Gastrocnemius medialis (tissue), 4 donors: ENCODE measurements at places on chromosomes 7 and 10. TPM values are rescaled to one million over a fixed set of nuclear protein-coding genes. Genes with fewer than 3 reads are reported as not detected.

- DNase-seq: no peak
These were observed 3.2 kb upstream of the UBE2D1 start for GRCh38 chr10:58331646-58332045.

GRCh38 chr10:10786109-10787090 is 231.3 kb upstream of the CELF2 start:
- no peak for DNase-seq

DNA sequence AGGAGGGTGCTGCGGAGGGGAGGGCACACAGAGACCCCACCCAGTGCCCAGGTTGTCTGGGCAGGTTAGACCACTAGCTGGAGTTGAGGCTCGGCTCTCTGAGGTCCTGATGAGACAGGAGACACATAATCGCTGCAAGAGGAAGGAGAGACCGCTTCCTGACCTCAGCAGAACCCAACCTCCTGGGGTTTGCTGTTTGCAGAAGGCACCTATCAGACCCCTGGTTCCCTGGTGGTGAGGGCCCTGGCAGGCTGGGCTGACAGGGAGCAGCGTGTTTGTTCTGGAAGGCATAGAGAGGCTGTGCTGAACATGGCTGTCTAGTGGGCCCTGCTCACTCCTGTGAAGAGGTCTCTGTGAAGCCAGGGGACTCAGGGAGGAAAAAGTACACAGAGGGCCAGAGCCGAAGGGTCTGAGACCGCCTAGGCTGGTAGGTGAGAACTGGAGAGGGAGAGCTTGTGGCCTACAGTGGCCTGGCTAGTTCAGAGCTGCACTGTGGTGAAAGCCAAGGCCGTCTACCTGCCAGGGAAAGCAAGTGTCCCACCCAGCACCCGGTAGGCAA is 39.4 kb upstream of the NPFFR1 start:
- DNase-seq: no peak

DNA sequence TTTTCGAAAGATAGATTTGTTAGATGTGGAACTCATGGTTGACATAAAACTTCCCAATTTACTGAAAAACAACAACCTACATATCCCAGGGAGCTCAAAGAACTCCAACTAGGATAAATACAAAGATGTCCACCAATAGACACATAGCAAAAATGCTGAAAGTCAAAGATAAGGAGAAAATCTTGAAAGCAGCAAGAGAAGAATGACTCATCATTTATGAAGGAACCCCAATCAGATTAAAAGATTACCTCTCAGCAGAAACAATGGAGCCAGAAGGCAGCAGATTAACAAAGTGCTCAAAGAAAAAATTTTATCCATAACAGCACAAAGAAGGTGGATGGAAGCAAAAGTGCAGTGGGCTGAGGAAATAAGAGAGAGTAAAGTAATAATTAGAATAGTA is 908.6 kb downstream of the SORCS3 start:
- no peak for DNase-seq

- DNase-seq: no peak
These were observed 195.4 kb downstream of the EBF3 start for GRCh38 chr10:129768437-129769355.

The CDC14C gene
- total RNA-seq: not detected

The SHTN1 gene
- total RNA-seq: 0.90 TPM

GRCh38 chr7:87416682-87417587 is 58.5 kb downstream of the ABCB4 start:
- peak; percentile 32 for DNase-seq

GRCh38 chr7:98619450-98620321 is 2.6 kb downstream of the NPTX2 start:
- no peak for DNase-seq

- no peak for DNase-seq
These were observed 152.1 kb downstream of the ADAM12 start for GRCh38 chr10:126235979-126236851.

DNA sequence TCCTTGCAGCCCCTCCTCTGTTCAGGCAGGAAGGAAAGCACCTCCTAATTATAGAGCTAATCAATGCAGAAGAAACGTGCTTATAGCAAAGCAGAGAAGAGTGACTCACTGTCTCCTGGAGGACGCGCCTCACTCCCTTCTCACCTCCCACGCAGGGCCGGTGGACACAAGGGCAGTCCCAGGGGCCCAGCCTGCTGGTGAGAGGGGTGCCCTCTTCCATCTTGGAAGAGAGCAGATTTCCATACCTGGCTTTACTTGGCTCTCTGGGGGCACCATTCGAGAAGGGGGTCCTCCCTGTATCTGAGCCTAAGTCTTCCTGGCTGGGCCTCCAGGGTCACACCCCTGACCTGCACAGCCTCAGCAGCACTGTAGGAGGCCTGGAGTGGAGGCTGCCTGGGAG is 55.8 kb downstream of the RASGEF1A start:
- no peak for DNase-seq

DNA sequence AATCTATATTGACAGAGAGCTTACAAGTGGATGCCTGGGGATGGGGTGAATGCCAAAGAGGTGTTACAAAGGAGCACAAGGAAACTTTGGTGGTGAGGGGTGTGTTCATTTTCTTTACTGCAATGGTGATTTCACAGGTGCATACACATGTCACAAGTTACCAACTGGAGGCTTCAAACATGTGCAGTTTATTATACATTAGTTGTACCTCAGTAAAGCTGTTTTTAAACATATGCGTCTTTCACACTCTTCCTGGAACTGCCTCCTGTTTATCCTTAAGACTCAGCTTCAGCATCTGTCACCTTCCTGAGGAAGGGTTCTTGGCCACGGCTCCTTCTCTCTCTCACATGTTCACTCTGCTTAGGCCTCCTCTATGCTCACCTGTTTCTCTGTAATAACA is 731.5 kb downstream of the PARD3 start:
- no peak for DNase-seq

The OR9A2 gene
- total RNA-seq: not detected

DNA sequence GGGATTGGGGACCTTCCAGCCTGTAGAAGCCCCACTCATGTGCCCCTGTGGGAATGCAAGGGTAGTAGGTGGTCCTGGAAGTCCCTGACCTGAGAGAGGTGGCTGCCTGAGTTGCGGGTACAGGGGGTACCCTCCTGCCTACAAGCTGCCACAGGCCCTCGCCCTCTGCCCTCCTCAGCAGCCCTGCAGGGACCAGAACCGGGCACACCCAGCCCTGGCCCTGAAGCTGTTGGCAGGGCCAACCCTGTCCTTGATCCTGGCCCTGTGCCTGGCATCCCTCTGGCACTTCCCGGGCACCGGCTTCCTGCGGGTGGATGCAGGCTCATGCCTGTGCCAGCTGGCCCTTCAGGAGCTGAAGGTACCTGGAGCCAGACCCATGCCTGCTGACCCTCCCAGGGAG is 54.9 kb upstream of the ELN start:
- no peak for DNase-seq

- DNase-seq: no peak
These were observed 365 bp downstream of the YME1L1 start for GRCh38 chr10:27153845-27154193.

DNA sequence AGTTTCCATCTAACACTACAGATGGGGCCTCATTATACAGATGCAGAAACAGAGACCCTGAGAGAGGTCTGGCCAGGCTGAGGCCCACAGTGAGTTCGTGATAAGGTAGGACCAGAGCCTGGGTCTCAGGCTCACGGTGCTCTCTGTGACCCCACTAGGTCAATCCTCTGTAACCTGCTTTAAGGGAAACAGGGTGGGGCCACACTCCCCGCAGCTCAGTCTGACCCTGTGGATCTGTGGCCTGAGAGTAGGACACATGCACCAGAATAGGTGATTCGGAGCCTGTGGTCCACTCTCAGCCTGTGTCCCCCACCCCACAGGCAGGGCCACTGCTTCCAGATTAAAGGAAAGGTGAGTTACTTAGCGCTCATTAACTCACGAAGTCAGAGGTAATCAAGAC is 137.8 kb upstream of the FAM20C start:
- DNase-seq: no peak

GRCh38 chr7:13770305-13770704 is 219.2 kb downstream of the ETV1 start:
- DNase-seq: no peak

DNA sequence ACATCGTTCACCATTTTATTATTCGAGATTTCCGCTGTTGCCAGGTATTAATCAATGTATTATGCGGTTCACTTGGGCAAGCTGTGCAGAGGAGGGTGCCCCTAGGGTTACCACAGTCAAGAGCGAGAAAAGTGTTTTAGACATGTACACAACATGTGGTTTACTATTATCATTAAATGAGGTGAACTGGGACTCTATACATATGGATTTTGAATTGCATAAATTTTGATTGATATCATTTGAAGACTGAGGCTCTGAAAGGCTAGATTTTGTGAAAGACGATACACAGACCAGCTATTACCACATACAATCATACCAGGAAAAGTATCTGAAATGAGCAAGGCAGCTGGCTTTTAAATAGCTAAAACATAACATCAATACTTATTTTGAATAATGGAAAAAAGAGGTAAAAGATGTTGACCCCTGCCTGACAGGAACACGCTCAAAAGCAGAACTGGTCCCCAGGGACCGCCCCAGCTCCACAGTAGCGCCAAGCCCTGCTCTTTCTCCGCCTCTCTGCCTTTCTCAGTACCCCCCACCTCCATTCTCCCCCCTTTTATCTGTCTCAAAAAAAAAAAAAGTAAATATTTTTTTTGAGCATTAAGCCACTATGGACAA is 413.4 kb upstream of the MKI67 start:
- no peak for DNase-seq

The ACSL5 gene
- total RNA-seq: 3.2 TPM

The ANKRD22 gene
- total RNA-seq: not detected

DNA sequence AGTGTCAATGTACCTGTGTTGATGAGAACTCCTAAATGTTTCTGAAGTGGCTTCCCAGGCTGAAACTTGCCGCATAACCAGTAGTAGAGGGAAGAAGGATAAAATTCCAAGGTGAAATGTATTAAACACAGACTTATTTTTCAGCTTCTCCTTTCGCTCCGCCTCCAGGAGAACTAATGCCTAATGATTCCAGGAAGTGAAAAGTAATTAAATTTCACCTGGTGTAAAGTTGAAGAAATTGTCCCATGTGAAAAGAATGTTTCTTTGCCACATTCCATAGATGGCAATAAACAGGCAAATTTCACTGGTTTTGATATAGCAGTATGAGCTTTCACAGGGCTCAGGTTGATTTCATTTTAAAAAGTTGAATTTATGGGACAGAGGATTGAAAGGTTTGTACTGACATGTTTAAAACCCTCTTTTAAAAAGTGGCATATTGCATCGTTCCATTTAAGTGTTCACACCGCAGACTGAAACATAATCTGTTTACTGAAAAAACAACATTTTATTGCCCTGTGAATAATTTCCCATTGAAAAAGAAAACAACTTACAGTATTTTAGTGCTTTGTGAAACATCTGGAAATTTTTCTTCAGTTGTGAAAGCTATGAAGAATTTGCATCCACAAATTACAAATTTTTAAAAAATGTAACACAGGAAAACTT is 453.4 kb upstream of the NFE2L3 start:
- DNase-seq: no peak

The WIPF3 gene
- 4.2 TPM for total RNA-seq

DNA sequence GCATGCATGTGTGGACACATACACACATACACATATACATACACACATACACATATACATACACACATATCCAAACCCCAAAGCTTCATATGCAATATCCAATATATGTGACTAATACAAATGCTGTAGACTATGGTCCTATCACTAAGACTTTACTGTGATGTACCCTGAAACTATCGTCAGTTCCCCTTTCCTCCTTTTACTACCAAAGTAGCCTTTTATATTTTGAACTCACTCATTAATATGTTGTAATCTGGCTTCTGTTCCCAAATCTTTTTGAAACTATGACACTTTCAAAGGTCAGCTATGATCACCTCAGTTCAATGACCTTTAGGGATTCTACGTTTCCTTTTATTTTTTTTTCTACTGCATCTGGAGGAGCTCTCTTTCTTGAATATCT is 64.8 kb upstream of the TFEC start:
- DNase-seq: no peak

DNA sequence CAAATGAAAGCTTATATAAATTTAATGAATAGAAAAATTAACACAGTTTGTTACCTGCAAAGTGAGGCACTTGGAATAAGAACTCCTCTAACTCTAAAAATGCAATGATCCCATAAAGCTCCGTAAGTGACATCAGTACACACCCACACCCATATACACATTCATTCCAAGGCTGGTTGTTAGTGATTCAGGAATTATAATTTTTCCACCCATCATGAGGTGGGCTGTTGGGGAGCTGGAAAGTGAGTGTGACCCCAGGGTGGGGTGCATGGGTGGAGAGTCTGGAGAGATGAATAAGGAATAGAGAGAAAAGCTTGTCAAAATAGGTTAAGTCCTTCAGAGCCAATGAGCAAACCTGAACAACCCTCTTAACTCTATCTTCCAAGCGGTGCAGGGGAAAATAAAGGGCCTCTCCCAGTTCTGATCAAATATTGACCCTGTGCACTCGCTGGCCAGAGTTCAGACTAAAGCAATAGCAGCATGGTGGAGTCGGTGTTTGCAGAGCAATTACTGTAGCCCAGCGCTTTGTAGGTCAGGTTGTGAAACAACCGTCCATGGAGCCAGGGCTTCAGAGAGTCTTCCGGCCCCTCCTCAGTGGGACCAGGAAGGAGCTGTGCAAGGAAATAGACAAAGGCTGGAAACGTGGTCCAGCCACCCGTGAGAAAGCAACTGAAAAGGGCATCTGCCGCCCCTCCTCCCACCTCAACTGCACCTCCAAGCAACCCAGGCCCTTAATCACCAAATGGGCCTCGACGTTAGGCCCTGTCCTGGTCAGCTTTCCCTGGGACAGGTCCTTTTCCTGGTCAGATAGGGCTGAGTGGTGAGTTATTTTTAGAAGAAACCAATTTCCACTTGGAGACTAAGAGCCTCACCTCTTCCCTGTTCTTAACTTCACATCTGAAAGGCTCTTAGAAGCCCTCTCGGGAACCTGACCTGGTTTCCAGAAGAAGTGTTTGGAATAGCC is 61.2 kb downstream of the SH3PXD2A start:
- no peak for DNase-seq

The PLEKHS1 gene
- total RNA-seq: not detected

The LBX1 gene
- 12.6 TPM for total RNA-seq

DNA sequence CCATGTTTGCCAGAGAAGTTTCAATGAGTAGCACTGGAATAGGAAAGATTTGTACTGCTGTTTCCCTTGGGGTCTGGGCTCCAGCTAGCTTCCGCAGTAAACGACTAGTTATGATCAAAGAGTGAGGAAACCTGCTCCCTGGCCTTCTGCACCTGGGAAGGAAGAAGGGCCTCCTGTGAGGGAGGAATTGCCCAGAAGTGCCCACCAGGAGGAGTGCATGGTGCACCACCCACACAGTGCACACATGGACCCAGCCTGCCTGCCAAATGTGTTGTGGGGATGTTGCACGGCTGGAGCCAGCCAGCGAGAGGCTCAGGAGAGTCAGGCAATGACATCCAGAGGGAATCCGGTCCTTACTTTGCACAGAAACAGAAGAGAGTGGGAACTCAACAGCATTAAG is 27.0 kb upstream of the FAM107B start:
- no peak for DNase-seq

The CALHM3 gene
- total RNA-seq: not detected

The FAM237B gene
- total RNA-seq: not detected
